ENCODE measurements at places on chromosomes 7 and 10. TPM values are rescaled to one million over a fixed set of nuclear protein-coding genes. Genes with fewer than 3 reads are reported as not detected.

DNA sequence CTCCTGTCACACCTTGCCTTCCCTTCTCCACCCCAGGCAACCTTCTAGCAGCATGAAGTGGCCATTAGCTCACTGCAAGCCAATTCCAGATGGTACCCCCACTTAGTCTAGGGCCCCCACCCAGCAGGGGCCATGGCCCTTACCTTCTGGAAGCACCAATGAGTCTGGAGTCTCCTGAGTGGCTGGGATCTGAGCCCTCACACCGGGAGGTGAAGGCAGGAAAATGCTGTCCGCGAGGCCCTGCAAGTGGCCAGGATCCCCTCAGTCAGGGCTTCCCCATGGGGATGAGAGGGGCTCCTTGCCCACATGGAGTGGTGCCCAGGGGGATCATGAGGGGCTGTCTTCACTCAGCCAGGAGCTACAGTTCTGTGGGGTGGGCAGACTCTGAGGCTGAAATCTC, 4.6 kb downstream of the AQP1 start:
- no peak for DNase-seq

DNA sequence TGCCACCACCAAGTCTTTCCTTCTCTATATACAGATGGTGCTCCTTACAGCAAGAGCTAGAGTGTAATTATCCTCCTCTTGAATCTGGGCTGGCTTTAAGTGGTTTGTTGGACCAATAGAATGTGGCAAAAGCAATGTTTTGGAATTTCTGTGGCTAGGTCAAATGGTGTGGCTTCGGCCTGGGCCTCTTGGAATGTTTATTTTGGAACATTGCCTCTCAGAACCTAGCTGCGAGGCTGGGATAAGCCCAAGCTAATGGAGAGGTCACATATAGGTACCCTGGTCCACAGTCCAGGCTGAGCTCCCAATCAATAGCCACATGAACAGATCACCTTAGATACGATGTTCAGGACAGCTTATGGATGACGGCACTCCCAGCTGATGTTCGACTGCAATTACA, 556.7 kb downstream of the TYW1 start:
- DNase-seq, result no peak

DNA sequence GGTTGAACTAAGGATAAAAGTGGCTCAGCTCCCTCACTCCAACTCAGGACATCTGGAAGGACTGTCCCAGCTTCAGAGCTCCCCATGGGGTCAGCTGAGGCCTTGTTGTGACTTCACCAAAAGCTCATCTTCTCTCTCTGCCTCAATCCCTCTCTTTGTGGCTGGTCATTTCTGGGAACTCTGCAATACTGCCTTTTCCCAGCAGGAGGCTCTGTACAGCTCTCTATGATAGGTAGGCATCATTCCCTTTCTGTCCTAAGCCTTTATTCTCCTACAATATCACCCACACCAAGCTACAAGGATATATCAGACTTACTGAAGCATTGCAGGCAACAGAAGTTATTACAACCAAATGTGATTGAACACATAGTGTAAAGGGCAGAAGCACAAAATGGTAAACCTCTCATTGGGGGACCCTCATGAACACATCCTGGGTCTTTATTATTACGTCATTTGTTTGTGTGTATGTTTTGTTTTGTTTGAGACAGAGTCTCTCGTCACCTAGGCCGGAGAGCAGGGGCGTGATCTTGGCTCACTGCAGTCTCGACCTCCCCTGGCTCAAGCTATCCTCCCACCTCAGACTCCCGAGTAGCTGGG, 36.7 kb upstream of the PRPS1L1 start:
- peak; percentile 43 for DNase-seq

TSPAN33 gene
- 11.0 TPM for total RNA-seq

GRCh38 chr10:9076066-9076465, 1021.6 kb downstream of the GATA3 start:
- DNase-seq, result peak; percentile 25

DNA sequence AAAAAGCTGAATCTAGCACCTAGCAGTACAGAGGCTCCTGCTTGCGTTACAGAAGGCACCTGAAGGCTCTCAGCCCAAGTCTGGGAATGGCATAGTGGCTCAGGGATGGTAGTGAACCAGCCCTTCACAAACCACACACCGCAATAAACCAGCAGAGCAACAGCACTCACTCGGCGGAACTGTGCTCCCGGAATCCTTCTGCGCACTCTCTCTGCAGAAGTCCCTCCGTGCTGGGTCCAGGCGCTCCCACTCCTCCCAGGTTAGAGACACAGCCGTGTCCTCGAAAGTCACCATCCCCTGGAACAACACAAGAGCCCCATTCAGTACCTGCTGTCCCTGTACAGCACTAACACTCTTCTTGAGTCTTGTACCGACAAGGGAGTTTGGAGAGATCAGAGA, 1.5 kb downstream of the ZNF394 start:
- DNase-seq, result no peak

GRCh38 chr10:24197263-24197662, 11.7 kb upstream of the KIAA1217 start:
- DNase-seq, result no peak

DNA sequence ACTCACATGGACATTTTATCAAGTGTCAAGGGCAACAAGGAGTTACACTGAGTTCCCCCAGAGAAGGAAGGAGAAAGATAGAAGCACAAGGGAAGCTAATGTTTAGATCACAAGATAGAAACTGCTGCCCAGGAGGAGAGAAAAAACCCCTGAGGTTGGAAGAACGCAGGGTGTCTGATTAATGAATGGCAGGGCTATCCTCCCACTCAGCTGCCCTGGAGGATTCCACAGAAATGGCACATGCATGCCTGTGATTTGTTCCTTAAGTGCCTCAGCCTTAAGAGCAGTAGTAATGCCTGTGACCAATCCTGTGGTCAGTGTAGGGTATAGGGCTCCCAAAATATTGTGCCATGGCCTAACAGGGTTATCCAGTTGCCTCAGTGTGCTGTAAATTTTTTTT, 20.2 kb downstream of the DNAJB9 start:
- DNase-seq, result no peak

- no peak for DNase-seq
Measured at GRCh38 chr7:123581162-123581459, 20.5 kb upstream of the ASB15 start.

- no peak for DNase-seq
Measured at GRCh38 chr7:6398943-6399342, 48.8 kb downstream of the DAGLB start.

GRCh38 chr10:122656308-122656705, 43.3 kb downstream of the C10orf120 start:
- no peak for DNase-seq

- no peak for DNase-seq
Measured at GRCh38 chr7:38950309-38950708, 27.4 kb upstream of the POU6F2 start.

All from activated CD8-positive, alpha-beta T cell treated with anti-CD3 and anti-CD28 coated beads for 36 hours (primary cell).